ENCODE measurements at places on chromosomes 3 and 15.

DNA sequence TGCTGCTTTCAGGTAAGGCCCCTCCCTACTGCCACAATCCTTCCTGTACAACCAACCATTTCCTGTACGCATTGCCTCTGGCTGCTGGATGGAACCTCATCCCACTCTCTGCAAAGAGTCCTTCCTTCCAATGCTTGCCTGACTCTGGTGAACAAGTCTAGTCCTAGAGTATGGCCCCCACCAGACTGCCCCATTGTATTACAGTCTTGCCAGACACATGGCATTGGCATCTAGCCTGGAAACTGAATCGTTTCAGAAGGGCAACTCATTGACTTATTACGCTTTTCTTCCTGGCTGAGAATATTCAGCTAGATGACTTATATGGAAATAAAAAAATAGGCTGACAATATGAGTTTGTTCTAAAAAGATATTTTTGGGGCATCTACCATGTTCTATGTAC lies 170.3 kb downstream of the SUCLG2 start:
- DNase-seq = no peak

- no peak for DNase-seq
Observed at GRCh38 chr3:71129611-71130431, 453.7 kb downstream of the FOXP1 start.

DNA sequence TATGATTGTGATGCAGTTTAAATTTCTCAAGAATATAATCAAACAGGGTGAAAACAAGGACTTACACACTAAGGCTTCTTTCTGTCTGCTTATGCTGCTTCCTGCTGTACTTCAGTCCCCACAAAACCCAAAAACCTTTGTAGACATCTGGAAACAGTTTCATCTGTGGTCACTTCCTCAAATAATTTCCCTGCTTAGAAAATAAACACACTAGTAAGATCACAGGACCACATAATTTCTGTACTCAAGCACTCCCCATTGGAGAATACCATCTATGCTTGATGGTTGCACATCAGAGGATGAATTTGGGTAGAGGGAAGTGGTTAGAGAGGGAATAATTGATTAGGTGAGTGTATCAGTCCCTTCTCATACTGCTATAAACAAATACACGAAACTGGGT lies 266.2 kb downstream of the LSAMP start:
- DNase-seq = no peak

GRCh38 chr3:184874709-184875644 lies 63.0 kb downstream of the VPS8 start:
- no peak for DNase-seq

DNA sequence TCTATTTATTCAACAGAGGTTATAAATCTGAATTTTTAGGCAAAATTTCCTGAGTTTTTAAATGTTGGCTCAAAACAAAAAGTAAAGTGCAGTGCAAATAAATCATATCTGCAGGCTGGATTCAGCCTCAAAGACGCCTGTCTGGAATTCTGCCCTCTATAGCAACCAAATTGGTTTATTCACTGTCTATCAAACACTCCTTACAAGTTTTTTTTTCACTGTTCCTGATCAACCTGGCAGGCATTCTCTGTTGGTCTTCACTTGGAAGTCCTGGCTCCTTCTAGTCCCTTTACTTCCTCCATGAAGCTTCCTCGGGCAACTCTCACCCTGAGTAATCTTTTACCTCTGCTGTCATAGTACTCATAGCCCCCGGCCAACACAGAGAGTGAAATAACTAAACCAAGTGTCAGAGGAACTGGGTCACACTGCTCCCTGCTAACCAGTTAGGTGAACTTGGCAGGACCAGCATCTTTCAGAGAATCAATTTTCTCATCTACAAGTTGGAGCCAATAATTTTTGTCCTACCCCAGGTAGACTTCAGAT lies 36.8 kb upstream of the TIPARP start:
- no peak for DNase-seq

GRCh38 chr3:177820683-177821316 lies 623.5 kb upstream of the TBL1XR1 start:
- DNase-seq = no peak

DNA sequence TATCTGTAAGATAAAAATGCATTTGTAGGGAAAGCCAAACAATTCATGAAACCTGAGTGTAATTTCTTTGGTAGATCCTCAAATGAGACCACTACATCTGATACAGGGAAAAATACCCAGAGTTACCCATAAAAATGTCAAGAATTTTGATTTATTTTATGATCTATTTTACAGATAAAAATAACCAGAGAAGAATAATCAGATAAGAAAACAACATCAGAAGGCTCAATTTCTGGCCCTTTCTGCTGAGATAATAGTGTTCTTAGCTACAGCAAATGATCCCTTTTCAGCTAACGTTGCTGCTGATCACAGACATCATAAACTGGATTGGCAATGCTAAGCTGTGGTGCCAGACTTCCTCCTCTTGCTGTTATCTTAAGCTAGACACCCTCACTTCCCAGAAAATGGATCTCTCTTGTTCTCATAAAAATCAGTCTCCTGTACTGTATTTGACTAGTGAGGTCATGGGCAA lies 21.3 kb upstream of the TMEM108 start:
- no peak for DNase-seq

GRCh38 chr3:175502155-175502554 lies 643.0 kb downstream of the NAALADL2 start:
- DNase-seq = no peak

- no peak for DNase-seq
Observed at GRCh38 chr15:60444289-60444912, 34.5 kb downstream of the ICE2 start.

GRCh38 chr3:112366522-112366921 lies 33.6 kb downstream of the CD200 start:
- DNase-seq = no peak

DNA sequence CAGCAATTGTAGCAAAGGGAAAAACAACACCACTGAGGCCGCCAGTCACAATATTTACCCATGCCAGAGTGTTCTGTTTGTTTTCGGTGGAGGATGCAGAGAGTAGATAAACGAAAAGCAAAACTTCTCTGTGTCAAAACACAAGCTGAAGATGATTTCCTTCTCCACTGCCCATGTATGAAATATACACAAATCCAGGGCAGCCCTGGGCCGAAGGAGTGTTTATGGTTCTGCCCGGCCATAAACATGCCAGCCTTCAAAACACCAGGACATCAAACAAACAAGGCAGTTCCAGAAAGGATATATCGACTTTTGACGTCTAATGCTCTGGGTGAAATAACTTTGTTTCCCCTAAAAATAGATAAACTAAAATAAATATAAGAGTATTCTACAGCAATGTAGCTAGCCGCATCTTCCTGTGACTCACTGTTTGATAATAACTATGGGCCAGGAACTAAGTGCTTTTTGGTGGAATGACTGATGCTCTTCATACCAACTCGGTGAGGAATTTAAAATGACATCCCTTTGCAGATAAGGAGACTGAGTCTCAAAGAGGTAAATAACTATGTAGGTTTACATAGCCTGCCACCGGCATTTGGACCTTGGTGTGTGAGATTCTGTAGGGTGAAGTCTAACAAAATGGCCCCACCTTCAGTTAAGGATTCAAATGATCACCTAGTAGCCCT lies 82.8 kb downstream of the MAGI1 start:
- no peak for DNase-seq

DNA sequence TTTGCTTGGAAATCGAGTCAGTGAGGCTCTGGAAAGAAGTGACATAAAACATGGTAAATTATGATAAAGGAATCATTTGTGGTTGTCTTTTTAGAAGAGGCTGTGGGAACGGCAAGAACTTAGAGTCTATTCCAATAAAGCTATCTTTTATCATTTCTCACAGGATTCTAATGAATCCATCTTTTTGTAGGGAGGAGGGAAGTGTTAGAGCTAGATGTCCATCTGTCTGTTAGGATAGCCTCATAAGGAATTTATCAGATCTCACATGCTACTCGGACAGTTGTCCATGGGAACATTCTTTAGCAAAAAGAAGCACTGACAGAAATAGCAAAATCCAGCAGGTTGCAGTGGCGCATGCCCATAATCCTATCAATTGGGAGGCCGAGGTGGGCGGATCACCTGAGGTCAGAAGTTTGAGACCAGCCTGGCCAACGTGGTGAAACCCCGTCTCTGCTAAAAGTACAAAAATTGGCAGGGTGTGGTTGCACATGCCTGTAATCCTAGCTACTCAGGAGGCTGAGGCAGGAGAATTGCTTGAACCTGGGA lies 37.0 kb downstream of the STARD9 start:
- DNase-seq = no peak

- no peak for DNase-seq
Observed at GRCh38 chr3:127087441-127087840, 104.5 kb downstream of the PLXNA1 start.

DNA sequence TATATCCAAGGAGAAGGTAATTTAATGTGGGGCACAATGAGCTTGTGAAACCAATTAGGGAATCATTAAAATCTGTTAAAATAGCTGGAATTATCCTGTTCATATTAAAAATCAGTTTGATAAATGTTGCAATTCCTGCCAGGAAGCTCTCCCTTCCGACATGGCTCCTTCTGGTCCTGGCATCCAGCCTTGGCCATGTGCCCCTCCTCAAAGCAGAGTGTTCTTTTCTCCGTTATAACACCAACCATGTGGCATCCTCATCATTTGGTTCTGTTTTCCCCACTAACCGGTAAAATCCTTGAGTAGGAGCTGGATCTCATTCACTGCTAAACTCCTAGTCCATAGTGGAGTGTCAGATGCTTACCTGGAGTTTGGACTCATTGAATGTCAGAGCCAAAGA lies 127.2 kb downstream of the ARNT2 start:
- no peak for DNase-seq

GRCh38 chr3:100331660-100332059 lies 2.9 kb upstream of the NIT2 start:
- no peak for DNase-seq

GRCh38 chr3:9915254-9916141 lies 1.4 kb upstream of the IL17RC start:
- no peak for DNase-seq

- no peak for DNase-seq
Observed at GRCh38 chr3:128734523-128735189, 8.7 kb downstream of the RAB7A start.

DNA sequence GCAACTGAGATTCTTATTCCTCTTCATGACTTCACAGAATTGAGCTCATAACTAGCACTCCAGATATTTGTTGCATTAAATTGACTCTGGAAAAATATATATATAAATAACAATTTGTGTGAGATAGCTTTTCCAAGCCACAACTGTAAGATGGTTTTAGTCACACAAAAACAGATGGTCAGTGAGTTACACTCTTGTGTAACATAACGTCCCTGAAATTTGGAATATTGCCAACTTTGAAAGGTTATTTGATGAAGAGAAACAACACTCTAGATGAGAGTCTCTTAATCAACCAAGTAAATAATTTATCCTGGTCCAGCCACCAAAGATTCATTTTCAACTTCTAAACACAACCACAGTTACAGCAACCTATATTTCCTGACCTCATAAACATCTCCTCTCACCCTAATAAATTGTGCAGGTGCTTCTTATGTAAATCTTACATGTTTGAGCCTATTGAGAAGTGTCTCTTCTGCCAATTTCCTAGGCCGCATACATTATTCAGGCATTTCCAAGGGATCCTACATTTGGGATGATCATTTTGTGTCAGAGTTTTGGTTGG lies 84.9 kb upstream of the ACP3 start:
- no peak for DNase-seq

GRCh38 chr15:100033140-100033857 lies 300.1 kb upstream of the LYSMD4 start:
- no peak for DNase-seq

DNA sequence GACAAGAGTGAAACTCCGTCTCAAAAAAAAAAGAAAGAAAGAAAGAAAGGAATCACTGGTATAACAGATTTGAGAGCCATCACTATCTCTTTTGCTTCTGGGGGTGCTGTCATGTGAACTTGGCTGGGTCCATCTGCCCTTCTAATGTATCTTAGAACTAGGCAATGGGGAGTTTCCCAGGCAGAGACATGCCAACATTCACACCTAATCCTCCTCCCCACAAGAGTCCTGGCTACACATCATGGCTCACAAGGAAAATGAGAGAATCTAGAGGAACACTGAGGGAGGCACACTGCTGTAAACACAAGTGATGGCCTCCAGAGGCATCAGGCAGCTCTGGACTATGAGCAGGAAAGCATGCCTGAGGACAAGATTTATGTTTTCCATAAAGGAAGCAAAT lies 67.8 kb upstream of the PPP2R3A start:
- DNase-seq = no peak

DNA sequence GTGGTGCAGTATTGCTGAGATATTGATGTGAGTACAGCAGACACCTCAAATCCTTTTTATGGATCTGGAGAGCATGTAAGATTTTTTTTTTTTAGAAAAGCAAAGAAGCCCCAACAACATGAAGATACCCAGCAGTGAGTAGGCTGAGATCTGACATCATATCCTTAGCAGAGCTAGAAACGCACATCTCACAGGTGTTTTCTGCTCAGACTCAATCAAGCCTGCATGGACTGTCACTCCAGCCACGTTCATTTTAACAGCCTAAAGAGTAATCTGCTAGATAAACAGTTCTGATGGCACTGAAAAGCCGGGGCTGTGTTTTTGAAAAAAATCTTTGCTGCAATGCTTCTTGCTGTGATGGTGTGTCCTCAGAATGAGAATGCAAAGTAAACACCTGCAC lies 544.2 kb downstream of the FGF12 start:
- DNase-seq = no peak

DNA sequence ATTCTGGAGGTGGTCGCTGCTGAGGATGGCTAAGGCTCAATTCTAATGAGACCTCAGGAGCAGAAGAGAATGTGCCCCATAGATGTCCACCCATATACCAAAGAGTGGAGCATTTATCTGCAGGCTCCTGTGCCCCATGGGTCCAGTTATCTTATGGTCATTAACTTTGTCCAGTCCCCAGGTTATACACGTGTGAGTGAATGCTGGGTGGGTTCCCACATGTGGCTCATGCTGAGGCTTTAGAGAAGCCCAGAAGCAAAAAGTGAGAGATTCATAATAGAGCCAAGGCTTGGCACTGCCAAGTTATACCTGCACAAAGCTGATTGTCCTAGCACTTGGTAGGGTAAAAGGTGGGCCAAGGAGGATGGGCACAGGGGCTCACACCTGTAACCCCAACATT lies 30.0 kb upstream of the MINAR1 start:
- DNase-seq = no peak

- DNase-seq = peak; percentile 16
Observed at GRCh38 chr3:161310649-161311423, 60.5 kb downstream of the SPTSSB start.

- DNase-seq = no peak
Observed at GRCh38 chr15:99657996-99658395, 75.2 kb downstream of the LYSMD4 start.

- no peak for DNase-seq
Observed at GRCh38 chr3:78856164-78856563, 911.6 kb downstream of the ROBO1 start.

DNA sequence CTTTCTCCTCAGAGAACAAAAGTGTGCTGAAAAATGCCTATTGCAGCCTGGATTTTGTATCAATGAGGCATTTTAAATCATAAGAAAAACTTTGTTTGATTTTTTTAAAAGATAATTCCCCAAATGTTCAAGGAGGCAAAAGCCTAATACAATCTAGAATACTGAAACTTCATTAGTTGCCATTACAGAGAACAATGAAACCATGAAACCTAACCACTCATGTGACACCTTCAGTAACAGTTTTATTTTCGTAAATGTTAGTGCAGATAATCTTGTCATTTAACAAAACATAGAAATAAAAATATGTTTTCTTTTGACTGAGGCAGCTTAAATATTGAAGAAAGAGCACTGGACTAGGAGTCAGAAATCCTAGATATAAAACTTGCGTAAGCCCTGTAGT lies 655.9 kb downstream of the RBMS3 start:
- DNase-seq = no peak

GRCh38 chr3:126015075-126015474 lies 46.1 kb downstream of the ROPN1B start:
- DNase-seq = no peak

GRCh38 chr15:77004189-77004588 lies 9.3 kb downstream of the PSTPIP1 start:
- DNase-seq = no peak

Data from stimulated activated naive CD4-positive, alpha-beta T cell treated with Interleukin-2 at 50 U/mL for 16 hours (primary cell).